ENCODE measurements at places on chromosomes 1 and 21. TPM values are rescaled to one million over a fixed set of nuclear protein-coding genes. Genes with fewer than 3 reads are reported as not detected.

DNA sequence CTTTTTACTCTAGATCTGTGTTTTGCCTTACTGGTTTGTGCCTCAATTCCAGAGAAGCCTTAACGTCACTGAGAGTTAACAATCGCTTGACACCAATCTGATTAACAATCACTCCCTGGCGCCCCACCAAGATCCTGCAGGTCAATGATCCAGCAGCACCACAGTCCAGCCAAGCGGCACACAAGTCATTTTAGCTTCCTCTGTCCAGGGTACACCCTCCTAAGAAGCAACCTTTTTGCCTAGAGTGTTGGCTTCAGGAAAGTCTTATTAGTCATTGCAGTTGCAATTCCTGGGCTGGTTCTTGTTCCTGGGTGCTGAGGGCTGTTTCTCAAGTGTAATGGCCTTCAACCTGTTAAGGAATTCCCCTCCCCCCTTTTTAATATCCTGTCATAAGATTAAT, 323.0 kb upstream of the USP25 start:
- no peak for DNase-seq

The GNG4 gene
- total RNA-seq: not detected

- DNase-seq: no peak
These were observed 82.0 kb upstream of the HIVEP3 start for GRCh38 chr1:42000766-42001165.

- no peak for DNase-seq
These were observed 84.9 kb downstream of the PIGK start for GRCh38 chr1:77134359-77134758.

DNA sequence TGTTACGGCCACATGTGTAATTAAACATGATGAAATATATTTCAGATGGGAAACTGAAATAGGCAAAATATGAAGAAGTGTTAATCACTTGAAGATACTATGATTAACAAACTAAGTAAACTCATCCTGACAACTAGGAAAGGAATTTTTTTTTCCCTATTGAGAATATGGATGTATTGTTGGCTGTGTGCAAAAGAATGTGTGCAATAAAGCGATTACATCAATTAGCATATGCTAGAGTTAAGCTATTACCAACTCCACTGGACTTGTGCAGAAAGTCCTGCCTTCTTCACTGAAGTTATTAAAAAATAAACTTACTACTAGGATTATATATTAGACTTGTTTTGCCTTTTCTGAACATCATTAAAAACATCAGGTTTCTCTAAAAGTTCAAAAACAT, 143.2 kb upstream of the DMRTA2 start:
- DNase-seq: no peak

The KRTAP19-7 gene
- total RNA-seq: not detected

Data from heart left ventricle (tissue), 16 donors.